Activated T-cell treated with anti-CD3 and anti-CD28 coated beads, Interleukin-2, amount 50 U/mL, for 1 hour (primary cell): ENCODE measurements at places on chromosomes 7 and 10.

GRCh38 chr7:135253851-135254771 lies 20.5 kb downstream of the STRA8 start:
- no peak for DNase-seq

DNA sequence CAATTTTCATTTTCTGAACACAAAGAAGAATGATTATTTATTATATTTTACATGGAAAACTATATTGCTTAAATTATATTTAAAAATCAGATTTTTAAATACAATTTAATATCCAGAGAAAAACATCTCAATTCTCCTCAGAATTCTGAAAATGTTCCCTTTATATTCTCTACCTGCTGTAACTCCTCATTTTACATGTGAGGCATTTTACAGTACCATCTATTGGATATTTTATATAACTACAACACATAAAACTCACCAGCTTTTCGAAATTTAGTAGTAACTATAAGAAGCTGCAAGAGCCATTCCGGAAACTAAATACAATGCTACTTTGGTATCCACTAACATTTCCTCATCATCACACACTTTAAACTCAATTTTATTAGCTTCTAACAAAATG lies 264.6 kb downstream of the DGKB start:
- DNase-seq = no peak

DNA sequence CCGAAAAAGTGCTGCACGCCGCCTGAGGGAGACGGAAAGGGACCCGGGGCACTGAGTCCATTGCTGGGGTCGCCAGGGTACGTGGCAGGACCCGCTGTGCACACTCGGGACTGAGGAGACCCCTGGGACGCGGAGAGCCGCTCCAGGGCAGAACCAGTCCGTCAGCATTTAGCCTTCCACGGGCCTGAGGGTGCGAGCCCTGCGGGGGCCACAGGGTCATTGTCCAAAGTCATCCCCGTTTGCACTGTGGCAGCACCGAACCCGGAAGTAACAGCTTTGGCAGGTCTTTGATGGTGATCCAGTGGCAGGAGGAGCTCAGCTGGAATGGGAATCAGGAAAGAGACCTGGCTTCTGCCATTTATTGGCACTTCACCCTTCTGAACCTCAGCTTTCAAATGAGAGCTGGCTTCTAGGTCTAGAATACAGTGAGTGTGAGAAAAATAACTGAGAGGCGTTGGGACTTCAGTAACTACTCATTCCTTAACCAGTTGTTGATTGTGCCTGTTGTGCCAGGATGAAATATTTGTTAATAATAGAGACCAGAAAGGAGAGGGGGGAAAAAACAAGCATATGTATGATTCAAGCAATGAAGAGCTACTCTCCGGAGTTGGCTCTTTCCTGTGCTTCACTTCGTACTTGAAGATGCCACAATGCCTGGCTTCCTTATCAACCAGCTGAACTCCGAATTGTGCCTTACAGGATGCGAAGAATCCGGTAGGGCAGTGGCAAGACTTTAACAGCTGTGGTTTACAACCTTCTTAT lies 811 bp upstream of the ARHGAP12 start:
- peak; percentile 46 for DNase-seq

DNA sequence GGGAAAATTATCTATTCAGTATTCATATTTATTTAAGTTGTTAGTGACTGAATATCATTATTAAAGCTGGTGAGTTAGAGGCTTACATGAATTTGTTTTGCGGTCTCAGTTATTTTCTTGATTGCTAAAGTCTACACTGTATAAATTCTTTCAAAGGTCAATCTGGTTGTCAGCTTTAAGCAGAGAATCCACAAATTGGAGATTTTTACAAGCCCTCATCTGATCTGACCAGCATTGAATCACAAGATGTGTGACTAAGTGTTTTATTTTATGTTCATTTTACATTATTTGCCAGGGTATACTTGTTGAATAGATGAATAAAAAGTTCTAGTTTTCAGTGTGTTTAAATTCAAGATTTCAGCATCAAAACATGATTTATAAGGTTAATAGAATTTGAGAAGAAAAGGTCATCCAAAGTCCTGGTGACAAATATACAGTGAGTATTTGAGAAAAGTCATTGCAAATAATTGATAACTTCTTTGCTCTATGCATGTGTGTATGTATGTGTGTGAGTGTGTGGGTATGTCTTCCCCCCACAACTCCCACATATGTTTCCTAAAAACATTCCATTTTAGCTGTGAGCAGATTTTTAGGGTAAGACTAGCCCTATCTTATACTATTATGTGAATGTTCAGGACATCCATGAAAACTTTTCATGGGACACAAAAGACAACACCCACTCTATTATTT lies 4.4 kb downstream of the SEMA3A start:
- DNase-seq = no peak

DNA sequence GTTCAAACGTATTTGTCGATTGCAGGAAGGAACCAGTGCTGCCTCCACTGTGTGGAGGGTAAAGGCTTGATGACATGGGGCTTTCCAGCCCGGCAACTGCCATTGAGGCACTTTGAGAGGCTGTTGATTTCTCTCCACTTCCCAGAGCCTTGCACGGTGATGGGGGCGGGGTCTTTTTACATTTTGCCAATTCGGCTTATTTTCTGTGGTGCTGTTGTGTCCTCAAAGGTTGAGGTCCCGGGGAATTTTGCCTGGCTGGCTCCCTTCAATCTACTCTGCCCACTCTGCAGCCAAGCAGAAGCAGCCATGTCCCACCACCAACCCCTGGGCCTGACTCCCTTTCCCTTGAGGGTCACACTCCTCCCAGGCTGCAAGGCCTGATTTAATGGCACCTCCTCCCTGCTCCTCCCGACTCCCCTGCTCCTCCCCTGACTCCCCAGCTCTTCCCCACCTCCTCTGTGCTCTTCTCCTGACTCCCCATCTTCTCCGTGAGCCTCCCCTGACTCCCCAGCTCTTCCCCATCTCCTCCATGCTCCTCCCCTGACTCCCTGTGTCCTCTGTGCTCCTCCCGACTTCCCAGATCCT lies 39.0 kb downstream of the OAT start:
- DNase-seq = no peak

DNA sequence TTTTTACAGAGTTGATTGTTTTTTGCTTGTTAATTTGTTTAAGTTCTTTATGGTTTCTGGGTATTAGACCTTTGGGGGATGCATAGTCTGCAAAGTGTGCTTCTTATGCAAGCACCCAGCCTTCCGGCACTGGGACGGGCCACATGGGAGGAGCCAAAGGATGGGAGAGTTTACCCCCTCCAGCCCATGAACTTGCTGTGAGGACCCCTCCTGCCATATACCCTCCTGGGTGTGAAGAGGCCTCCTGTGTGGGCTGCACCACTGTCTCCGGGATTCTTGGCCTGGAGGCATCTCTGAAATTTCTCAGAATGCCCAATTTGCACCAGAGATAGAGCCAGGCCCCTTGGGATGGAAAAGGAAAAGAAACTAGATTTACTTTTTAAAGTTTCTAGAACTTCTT lies 150.7 kb downstream of the MGMT start:
- DNase-seq = no peak

GRCh38 chr7:37230221-37230620 lies 218.4 kb downstream of the ELMO1 start:
- no peak for DNase-seq

DNA sequence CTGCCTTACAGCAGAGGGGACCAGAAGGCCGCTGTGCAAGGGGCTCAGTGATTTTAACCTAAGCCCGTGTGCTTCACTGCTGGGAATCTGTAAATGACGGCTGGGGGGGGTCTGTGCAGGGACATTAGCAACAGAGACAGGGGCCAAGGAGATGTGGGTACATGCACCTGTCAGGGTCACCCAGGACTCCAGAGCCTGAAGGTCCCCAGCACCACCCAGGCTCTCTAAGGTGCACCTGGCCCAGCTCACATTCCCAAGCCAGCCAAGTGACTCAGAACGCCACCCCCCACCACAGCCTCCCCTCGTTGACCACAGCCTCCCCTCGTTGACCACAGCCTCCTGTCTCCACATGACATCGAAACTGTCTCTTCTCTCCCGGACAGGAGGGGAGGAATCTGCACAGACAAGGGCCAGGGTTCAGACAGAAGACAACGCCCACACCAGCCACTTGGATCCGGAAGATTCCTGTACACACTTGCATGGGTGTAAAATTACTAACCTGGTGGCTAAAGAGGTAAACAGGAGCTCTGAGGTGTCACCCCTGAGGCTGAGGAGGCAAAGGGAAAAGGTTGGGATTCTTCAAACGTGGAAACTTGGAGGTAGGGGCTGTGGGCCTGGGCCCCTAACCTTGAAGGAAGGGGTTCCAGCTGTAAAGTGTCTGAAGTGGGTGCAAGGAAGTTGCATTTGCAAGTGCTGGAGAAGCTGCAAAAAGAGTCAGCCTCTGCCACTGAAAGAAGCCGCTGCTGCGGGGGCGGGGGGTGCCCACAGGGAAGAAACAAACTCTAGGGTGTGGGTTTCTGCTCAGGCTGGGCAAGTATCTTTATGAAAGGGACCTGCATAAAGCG lies 27.0 kb downstream of the CALML3 start:
- DNase-seq = no peak

- no peak for DNase-seq
Measured at GRCh38 chr10:57959318-57960006, 308.2 kb downstream of the IPMK start.

GRCh38 chr10:119706521-119707278 lies 19.1 kb upstream of the INPP5F start:
- DNase-seq = no peak

GRCh38 chr10:68720793-68721672 lies at the start of gene CCAR1:
TSS of gene CCAR1 (plus strand) at chr10:68721239. CDS start at chr10:68722505, 1,266 bp downstream.
- DNase-seq = peak; percentile 94

DNA sequence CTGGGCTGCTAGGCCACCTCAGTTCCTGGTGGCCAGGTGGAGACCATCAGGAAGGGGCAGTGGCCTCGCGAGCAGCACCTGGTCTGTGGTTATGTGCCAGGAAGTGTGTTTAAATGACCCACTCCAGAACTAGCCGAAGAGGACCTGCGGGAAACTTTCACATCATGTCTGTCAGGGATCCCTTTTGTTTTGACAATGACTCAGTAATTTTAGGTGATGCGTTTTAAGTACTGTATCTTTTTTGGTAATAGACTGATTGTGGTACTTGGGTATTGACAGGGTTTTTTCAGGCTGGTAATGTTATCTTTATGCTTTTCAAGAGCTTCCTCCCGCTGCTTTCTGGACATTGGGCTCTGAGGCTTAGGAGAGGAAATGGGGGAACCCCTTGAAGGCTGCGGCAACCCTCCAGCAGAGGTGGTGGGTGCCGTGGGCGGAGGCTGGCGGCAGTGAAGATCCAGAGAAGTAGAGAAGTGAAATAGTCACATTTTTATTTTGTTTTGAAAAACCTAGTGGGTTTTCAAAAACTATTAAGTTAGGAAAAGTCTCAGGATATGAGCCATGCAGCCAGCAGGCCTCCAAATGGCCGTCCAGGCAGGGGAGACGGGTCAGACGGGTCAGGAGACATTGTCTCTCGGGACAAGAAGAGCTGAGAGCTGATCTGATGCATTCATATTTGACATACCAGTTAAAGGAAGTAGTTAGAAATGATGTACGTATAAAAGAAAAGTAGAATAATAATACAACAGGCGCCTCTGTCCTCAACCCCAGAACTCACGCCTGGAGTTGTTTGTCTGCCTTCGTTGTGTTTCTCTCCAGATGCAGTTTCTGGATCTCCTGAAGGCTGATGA lies 27.7 kb downstream of the PPP2R2D start:
- DNase-seq = peak; percentile 37

DNA sequence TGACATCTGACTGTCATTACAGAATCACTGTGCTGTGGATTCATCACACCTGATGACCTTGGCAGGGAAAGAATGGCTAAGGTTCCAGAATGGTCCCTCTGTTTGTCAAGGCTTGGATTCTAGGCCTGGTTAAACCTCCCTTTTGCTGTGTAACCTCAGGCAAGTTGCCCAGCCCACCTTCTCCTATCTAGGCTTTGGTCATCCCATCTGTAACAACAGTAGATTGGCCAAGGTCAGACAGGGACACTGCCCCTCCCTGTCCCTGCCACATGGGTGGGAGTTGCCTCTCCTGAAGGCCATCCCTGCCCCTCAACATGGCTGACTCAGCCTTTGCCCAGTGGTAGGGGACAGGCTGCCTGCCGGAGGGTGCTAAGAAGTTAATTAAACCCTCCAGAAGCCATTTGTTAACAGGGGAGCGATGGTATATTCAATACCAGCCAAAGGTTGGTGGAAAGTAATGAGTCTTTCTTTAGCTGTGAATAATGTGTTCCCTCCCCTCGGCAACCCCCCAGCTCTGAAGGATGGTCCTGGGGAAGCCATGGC lies 149.8 kb upstream of the PCBD1 start:
- DNase-seq = no peak

DNA sequence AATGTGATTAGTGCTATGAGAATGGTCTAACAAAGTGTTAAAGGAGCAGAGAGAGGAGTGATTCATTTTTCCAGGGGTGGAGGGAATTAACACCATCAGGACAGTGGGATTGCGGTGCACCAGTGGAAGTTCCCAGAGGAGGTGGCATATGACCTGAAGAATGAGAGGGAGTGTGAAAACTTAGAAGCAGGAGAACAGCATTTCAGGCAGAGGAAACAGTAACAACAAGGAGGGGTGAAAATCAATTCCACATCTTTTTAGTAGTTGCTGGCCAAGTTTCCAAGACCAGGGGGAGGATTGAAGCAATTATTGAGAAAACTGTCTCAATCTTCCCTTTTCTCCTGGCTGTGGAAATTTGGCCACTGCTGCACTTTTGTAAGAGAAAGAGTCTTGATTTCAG lies 23.7 kb upstream of the CCDC172 start:
- DNase-seq = no peak

GRCh38 chr7:14748461-14748860 lies 154.1 kb downstream of the DGKB start:
- no peak for DNase-seq

GRCh38 chr7:27196287-27196767 lies 3.6 kb downstream of the HOXA13 start:
- DNase-seq = peak; percentile 86

DNA sequence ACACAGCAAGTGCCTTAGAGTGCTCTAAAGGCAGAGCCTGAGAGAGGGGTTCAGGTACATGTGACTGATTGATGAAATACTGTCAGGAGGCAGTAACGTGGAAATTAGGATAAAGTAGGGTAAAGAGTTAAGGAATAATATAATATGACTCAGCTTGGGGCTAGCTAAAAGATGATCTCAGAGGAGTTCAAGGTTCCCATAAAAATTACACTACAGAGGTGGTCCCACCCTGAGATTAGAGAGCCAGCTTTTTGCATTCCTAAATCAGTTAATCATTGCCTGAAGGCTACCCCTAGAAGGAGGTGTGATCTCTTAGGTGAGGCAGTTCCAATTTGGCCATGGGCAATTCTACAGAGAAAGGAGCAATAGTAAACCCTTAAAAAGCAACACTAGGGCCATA lies 5.8 kb downstream of the LIPJ start:
- DNase-seq = no peak

GRCh38 chr10:125709553-125710474 lies 9.7 kb upstream of the EDRF1 start:
- DNase-seq = no peak

GRCh38 chr7:131370523-131370968 lies 42.9 kb downstream of the MKLN1 start:
- no peak for DNase-seq

- no peak for DNase-seq
Measured at GRCh38 chr7:25288556-25289307, 60.4 kb upstream of the NPVF start.

GRCh38 chr7:128876978-128877755 lies 14.5 kb downstream of the ATP6V1F start:
- no peak for DNase-seq

GRCh38 chr10:129323879-129324278 lies 143.2 kb upstream of the MGMT start:
- no peak for DNase-seq

- no peak for DNase-seq
Measured at GRCh38 chr7:154423231-154423630, 371.0 kb downstream of the DPP6 start.

- no peak for DNase-seq
Measured at GRCh38 chr10:110138197-110138812, 69.1 kb upstream of the MXI1 start.

GRCh38 chr7:1529383-1530116 lies 952 bp upstream of the MAFK start:
- DNase-seq = no peak
